NCI-H1694 treated with DMSO at 0.1 percent for 48 hours (cell line): ENCODE measurements at places on chromosomes 13 and 19.

DNA sequence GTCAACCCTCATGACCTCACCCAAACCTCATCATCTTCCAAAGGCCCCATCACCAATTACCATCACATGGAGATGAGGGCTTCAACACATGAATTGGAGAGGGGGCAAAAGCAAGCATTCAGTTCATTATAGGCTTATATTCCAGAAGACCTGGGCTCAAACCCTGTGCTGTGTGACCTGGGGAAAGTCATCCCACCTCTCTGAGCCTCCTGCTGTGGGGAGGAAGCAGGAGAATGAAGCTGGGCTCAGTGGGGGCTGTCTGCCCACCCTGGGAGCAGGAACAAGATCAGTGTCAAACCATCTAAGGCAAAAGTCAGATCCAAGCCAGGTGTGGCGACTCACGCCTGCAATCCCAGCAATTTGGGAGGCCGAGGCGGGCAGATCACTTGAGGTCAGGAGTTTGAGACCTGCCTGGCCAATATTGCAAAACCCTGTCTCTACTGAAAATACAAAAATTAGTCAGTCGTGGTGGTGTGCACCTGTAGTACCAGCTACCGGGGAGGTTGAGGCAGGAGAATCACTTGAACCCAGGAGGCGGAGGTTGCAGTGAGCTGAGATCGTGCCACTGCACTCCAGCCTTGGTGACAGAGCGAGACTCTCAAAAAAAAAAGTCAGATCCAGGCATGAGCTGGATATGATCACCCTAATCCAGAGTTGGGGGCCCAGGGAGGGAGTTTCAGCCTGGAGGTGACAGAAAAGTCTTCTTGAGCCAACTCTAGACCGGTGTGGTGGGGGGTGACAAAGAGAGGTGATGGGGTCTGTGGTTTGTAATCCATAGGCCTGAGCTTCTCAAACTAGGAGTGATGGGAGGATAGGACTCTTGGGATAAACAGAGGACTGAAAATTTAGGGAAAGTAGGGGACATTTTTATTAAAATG lies 1.6 kb upstream of the TPM4 start:
- DNase-seq: no peak

GRCh38 chr19:12733369-12734214 lies 892 bp downstream of the TRIR start:
- DNase-seq: peak; percentile 9

DNA sequence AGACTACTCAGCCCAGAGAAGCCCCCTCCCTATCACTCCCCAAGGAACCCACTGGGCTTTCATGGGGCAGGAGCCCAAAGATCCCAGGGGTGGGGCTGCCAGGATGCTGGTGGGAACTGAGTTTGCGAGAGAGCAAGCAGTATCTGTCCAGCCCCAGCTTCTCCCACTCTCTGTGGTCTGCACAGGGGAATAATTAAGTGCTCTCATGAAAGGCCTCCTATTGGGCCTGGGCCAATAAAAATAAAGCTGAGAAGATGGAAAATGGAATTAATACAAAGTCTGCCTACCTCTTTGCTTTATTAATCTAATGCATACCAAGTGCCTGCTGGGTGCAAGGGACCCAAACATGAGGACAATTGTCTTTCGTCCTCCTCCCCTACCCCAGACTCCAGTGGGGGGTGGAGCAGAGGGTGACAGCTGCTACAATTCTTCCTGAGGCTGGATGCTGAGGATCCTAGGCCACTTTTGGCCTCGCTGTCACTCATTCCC lies 5.4 kb downstream of the DDX39A start:
- no peak for DNase-seq

DNA sequence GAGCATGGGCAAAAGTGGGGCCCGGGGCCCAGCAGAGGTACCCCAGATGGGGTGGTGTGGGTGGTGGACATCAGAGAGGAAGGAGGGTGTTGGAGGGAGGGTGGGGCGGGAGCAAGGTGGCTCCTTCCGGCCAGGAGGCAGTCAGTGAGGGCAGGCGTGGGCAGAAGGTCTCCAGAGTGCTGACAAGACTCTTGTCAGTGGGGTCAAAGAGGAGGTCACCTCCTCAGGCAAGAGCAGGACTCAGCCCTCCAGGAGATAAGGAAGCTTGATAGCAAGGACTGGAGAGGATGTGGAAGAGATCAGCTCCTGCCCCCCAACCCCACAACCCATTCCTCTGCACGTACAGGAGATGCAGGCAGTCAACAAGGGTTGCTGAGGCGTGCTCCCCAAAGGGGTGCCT lies 9.8 kb downstream of the GJA3 start:
- no peak for DNase-seq

- DNase-seq: no peak
These were observed 246.4 kb downstream of the GPC5 start for GRCh38 chr13:91644806-91645205.

GRCh38 chr19:31725051-31725450 lies 375.8 kb upstream of the TSHZ3 start:
- no peak for DNase-seq

DNA sequence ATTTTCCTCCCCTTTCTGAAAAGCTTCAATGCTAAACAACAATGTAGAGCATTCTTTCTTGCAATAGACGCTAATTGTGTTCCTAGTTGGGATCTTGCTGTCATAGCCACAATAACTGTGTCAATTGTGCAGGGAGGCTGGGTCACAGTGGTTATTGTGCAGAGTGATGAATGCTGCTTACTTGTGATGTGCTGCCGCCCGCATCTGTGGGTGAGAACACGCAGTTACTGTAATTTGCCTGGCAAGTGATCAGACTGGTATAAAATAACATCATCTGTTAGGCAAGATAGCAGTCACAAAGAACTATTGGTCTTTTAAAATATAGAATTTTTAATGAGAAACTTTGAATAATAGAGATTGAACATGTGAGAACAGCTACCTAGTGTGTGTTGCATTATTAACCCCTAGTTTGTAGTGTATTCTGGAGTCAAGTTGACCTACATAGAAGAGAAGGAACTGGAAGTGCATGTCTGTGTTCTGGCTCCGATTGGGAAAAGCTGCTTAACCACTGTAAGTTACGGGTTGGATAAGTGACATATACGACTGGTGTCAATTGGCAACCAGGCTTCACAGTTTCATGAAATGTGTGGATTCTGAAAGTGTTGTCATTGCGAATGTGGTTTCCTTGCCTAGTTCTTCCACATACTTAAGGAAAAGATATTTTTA lies 43.6 kb downstream of the SLAIN1 start:
- peak; percentile 2 for DNase-seq

DNA sequence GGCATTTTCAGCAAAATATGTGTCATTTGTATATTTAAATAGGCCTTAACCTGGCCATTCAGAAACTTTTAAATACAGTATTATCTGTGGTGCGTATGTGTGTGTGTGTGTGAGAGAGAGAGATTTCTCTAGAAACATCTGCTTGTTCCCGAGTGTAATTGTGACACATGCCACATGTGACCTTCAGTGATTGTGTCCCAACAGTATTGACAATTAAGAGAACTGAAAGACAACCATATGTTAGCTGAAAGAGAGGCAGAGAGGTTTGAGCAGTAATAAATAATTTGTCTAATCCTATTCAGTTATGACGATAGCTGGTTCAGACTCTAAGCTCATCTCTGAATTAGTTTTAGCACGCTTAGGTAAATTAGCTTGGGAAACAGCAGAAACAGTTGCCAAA lies 1503.1 kb downstream of the PCDH9 start:
- peak; percentile 5 for DNase-seq

DNA sequence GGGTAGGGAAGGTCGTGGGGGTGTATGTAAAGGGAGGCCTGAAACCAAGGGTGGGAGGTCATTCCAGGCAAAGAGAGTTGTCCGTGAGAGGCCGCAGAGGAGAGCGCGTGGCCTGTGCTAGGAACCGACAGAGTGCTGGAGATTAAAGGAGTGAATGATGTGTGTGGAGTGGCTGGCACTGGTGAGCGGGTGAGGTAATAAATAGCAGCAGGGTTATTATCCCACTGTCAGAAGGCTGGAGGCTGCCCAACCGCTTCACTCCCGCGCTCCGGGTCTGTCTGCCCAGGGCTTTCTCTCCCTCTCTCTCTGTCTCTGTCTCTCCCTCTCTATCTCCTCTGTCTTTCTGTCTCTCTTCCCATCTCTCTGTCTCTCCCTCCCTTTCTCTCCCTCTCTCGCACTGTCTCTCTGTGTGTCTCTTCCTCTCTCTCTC lies 17.4 kb downstream of the ZNF579 start:
- DNase-seq: peak; percentile 20

- no peak for DNase-seq
These were observed 113.6 kb upstream of the ARGLU1 start for GRCh38 chr13:106681536-106681935.
